ENCODE measurements at places on chromosomes 4 and X. TPM values are rescaled to one million over a fixed set of nuclear protein-coding genes. Genes with fewer than 3 reads are reported as not detected.

DNA sequence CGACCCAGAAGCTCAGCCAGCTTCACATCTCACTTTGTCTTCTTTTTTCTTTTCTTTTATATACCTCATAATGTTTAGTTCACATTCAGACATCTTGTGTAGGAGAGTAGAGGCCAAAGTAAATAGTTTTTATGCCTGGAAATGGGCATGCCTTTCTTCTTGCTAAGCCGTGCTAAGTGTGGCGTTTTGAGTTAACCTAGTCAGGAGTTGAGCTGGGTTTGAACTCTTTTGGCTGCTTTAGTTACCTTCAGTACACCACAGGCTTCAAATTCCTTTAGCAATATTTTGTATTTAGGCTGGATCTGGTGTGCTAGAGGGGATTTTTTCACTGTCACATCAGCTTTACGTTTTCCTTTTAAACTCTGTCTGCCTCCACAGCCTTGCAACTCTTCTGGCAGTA is 300.8 kb downstream of the ZNF674 start:
- DNase-seq: no peak

GRCh38 chrX:12471061-12471460 is 320.2 kb upstream of the PRPS2 start:
- no peak for DNase-seq

DNA sequence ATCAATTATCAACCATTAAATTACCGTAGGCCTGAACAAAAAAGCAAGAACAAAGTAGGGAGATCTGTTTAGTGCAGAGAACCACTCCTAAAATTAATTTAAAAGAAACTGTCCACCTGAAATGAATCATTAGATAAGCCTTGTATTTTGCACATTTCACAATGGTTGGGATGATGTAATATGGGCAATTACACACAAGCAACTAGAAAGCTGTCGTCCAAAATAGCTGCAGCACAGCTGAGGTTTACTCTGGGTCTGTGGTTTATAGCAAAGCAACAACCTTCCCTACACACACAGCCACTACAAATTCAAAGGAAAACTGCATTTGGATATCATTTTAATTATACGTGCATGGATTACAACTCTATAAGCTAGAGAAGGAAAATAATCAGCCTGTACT is 28.5 kb downstream of the PCDH19 start:
- DNase-seq: no peak

The ENPP6 gene
- 29.4 TPM for polyA plus RNA-seq

The CT55 gene
- 0.37 TPM for polyA plus RNA-seq

The FAM9C gene
- 0.52 TPM for polyA plus RNA-seq

DNA sequence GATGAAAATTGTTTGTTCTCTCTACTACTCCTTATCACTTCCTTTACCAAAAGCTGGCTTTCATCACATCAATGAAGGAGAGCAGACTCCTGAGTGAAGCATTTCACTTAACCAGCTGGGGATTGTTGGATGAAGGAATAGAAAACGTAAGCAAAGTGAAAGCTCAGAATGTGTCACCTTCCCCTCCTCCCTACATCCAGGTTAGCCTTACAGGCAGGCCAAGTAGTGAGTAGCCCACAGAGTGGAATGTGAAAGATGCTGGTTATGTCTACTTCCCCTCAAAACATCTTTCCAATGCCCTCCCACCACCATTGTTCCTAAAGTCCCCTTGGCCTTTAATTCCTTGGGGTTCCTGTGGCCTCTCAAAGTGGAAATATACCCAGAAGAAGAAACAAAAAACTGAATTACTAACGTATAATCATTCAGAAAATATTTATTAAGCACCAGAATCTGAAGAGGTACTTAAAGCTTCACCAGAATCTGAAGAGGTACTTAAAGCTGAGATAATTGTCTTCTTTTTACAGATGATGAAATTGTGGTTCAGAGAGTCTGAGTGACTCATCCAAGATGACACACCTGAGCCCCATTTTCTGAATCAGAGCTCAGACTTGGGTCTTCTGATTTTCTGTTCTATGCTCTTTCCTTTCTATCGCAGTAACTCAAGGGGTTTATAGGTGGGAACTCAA is 6.5 kb downstream of the P2RY4 start:
- no peak for DNase-seq

DNA sequence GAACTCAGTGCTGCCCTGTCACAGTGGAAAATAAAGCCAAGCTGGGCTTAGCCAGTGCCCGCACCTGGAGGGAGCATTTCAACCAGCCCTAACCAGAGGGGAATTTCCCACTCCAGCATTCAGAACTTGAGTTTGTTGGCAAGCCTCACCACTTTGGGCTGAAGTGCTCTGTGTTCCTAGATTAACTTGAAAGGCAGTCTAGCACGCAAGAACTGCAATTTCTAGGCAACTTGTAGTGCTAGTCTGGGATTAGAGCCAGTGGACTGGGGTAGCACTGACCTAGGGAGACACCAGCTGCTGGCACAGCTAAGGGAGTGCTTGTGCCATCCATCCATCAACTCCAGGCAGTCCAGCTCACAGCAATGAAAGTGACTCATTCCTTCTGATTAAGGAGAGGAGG is 1060.6 kb upstream of the GRID2 start:
- DNase-seq: no peak

The SASH3 gene
- 3.2 TPM for polyA plus RNA-seq

- DNase-seq: no peak
Measured at GRCh38 chr4:139514382-139515059, 41.5 kb downstream of the SETD7 start.

DNA sequence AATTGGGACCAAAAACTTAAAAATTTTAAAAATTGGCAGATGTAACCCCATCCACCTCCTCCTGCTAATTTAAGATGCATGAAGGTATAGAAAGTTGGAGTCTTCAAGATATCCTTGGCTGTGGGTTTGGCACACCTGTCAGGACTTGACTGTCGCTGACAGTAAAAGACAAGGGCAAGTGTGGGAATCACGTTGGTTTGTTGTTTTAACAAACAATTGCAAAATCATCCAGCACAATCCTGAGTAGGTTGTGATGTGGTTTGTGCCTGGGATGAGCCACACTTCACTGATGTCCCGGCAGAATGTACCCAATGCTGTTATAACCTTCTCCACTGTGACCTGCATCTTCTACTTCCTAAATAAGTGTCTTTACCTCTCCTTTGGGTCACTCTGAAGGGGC is 24.0 kb downstream of the HOPX start:
- no peak for DNase-seq

The SLC4A4 gene
- polyA plus RNA-seq: 12.8 TPM

- DNase-seq: no peak
Measured at GRCh38 chr4:100075486-100076270, 114.6 kb downstream of the DDIT4L start.

DNA sequence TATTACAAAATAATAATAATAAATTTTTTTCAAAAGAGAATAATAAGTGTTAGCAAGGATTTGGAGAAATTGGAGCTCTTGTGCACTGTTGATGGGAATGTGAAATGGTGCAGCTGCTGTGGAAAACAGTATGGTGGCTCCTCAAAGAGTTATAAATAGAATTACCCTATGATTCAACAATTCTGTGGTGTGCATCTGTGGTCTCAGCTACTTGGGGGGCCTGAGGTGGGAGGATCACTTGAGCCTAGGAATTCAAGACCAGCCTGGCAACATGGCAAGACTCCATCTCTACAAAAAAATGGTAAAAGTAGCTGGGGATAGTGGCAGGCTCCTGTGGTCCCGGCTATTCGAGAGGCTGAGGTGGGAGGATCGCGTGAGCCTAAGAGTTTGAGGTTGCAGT is 19.6 kb downstream of the MND1 start:
- DNase-seq: no peak

The PRRG1 gene
- 17.1 TPM for polyA plus RNA-seq

- no peak for DNase-seq
Measured at GRCh38 chrX:153775293-153776119, 5.3 kb upstream of the SRPK3 start.

The UCHL1 gene
- 15.2 TPM for polyA plus RNA-seq
